ENCODE measurements at places on chromosomes 2 and 18. TPM values are rescaled to one million over a fixed set of nuclear protein-coding genes. Genes with fewer than 3 reads are reported as not detected.

Gene COL3A1
- not detected for polyA plus RNA-seq

DNA sequence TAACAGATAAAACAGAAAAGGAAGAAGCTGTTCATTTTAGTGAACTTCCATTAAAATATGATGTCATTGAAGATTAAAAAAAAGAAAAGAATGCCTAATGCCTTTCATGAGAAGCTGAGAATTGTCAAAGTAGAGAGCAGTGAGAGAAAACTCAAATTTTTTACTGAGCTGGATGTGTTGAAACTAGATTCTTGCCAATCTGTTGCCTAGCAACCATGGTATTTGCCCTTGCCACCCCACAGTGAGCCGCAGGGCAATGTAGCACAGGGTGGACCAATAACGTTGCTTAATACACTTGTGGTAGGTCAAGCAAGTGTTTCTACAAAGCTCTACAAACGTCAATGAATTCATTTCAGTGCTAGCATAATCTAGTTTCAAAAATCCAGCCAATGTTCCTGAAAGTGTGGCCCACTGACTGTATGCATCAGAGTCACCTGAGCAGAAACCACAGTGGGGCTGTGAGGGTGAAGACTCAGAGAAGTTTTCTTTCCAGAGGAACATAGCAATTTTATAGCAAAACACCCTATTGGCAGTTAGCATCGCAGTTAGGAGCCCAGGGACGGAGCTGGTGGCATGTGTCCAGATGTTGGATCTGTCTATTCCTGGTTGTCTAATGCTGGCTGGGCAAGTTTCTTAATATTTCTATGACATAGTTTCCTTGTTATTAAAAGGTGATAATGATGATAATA, 132.2 kb downstream of the DOCK10 start:
- peaks cover 4% of the 10 kb centered on the region for H3K36me3 ChIP-seq
- H3K4me1 ChIP-seq, result peaks cover 12% of the 10 kb centered on the region
- no peaks in the 10 kb centered on the region for H3K27me3 ChIP-seq
- peak overlapping the region; percentile 55 for H3K27ac ChIP-seq

Gene ZAP70
- polyA plus RNA-seq, result 0.38 TPM

Gene ASTL
- polyA plus RNA-seq, result not detected

DNA sequence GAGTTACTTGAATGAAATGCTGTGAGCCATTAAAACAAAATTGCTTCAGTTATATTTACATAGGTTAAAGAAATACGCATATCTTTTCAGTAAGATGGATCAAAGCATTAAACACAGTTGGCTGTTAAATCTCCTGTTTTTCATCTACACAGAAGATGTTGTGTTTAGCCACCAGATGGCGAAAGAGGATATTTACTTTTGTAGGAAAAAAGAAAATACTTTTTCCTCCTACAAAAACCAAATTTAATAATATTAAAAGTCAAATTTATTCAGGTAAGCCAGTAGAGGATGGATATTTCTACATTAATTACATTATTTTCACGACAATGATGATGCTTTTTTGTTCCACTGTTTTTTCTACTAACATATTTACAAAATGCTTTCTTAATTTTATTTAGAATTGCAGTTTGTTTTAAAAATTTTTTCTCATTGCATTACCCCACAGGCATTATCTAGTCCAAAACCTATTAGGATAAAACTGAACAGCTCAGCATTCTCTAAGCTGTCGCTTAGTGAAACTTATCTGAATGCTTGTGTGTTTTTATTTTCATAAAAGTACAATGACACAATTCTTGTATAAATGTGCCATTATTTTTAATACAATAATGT, 173.7 kb downstream of the ASXL3 start:
- H3K4me1 ChIP-seq, result no peaks in the 10 kb centered on the region

Gene LIPT1
- 8.2 TPM for polyA plus RNA-seq
